ENCODE measurements at places on chromosomes 7 and 10. TPM values are rescaled to one million over a fixed set of nuclear protein-coding genes. Genes with fewer than 3 reads are reported as not detected.

NAPEPLD gene
- 5.0 TPM for total RNA-seq

ZNF33A gene
- 26.4 TPM for total RNA-seq

SYNPO2L gene
- total RNA-seq: not detected

MYL7 gene
- not detected for total RNA-seq

CALY gene
- not detected for total RNA-seq

AKR1C8 gene
- total RNA-seq: 0.38 TPM

HIF1AN gene
- 57.6 TPM for total RNA-seq

RPP38 gene
- 13.4 TPM for total RNA-seq

LLCFC1 gene
- not detected for total RNA-seq

CCL24 gene
- 1.1 TPM for total RNA-seq

SPDYE1 gene
- not detected for total RNA-seq

GRCh38 chr7:132656846-132657776 is 80.8 kb upstream of the PLXNA4 start:
- H3K27ac ChIP-seq: peak overlapping the region; percentile 69
- H3K4me1 ChIP-seq: peaks cover 37% of the 10 kb centered on the region
- no peaks in the 10 kb centered on the region for H3K36me3 ChIP-seq

DNA sequence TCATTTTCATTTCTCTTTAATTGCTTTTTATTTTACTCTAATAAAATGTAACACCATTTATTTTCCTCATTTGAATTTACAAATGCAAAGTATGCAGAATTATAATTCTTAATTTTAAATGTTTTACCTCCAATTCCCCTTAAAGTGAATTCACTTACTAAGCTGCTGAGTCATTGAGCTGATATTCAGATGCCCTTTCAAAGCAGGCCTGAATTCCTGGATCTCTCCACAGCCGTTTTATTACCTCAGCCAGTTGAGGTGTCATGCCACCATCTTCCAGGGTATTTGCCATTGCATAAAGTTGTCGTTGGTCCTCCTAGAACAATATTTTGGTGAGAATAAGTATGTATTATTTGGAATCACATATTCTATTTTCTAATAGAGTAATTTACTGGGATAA is 33.2 kb downstream of the GNAT3 start:
- H3K4me3 ChIP-seq: no peak overlapping the region
- H3K36me3 ChIP-seq: no peaks in the 10 kb centered on the region
- H3K27ac ChIP-seq: no peak overlapping the region
- no peaks in the 10 kb centered on the region for H3K4me1 ChIP-seq

DNA sequence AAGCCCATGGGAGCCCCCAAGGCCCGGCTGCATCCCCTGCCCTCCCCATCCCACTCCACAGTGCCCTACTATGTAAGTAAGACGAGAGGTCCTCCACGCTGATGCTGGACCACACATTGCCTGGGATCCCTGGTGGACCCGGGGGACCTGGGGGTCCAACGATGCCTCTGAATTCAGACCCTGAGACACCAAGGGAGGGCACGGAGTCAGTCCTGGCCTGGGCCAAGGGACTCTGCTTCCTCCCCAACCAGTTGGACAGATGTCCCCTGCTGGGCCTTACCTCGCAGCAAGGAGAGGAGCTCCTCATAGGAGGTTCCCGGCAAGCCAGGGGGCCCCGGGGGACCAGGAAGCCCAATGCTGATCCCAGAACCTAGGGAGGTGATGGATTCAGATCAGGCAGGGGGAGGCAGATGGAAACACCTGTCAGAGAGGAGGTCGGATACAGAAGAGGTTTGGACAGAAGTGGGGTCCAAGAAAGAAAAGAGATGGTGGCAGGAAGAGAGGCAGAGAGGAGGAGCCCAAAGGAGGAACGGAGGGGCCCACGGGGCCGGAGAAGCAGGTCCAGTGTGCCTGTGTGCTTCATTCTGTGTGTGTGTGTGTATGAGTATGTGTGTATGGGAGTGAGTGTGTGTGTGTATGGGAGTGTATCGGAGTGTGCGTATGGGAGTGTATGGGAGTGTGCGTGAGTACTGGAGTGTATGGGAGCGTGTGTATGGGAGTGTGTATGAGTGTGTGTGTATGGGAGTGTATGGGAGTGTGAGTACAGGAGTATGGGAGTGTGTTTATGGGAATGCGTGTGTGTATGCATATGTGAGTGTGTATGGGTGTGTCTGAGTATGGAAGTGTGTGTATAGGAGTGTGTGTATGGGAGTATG is 50.2 kb downstream of the COL17A1 start:
- H3K27ac ChIP-seq: no peak overlapping the region
- H3K27me3 ChIP-seq: no peaks in the 10 kb centered on the region
- no peak for DNase-seq

DNA sequence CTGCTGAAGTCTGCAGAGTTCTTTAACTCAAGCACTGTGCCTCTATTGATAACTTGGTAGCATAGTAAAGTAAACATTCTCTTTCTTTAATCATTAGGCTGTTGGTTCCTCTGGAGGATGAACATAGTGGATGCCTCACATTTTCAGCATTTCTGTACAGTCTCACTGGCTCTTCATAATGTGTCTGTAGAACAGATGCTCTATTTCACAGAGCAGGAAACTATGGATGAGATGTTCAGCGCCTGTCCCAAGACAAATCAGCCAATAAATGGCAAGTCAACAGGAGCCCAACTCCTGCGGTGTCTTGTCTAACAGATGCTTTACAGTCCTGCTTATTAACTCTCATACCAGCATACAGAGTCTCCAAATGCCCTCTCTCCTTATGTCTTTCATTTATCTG is 36.5 kb downstream of the NRBF2 start:
- H3K27me3 ChIP-seq: no peaks in the 10 kb centered on the region
- no peak for DNase-seq
- peak overlapping the region; percentile 89 for H3K27ac ChIP-seq
- peaks cover 59% of the 10 kb centered on the region for H3K4me1 ChIP-seq
- peaks cover 29% of the 10 kb centered on the region for H3K36me3 ChIP-seq
- H3K4me3 ChIP-seq: no peak overlapping the region

- no peak overlapping the region for H3K27ac ChIP-seq
- peaks cover 8% of the 10 kb centered on the region for H3K4me1 ChIP-seq
- H3K27me3 ChIP-seq: no peaks in the 10 kb centered on the region
- H3K4me3 ChIP-seq: no peak overlapping the region
- no peaks in the 10 kb centered on the region for H3K36me3 ChIP-seq
- DNase-seq: no peak
Measured at GRCh38 chr7:45685619-45686240, 111.6 kb downstream of the ADCY1 start.

- H3K27ac ChIP-seq: no peak overlapping the region
- H3K36me3 ChIP-seq: peaks cover 10% of the 10 kb centered on the region
- H3K4me3 ChIP-seq: no peak overlapping the region
Measured at GRCh38 chr7:72753781-72754180, 74.2 kb downstream of the TYW1B start.

DNA sequence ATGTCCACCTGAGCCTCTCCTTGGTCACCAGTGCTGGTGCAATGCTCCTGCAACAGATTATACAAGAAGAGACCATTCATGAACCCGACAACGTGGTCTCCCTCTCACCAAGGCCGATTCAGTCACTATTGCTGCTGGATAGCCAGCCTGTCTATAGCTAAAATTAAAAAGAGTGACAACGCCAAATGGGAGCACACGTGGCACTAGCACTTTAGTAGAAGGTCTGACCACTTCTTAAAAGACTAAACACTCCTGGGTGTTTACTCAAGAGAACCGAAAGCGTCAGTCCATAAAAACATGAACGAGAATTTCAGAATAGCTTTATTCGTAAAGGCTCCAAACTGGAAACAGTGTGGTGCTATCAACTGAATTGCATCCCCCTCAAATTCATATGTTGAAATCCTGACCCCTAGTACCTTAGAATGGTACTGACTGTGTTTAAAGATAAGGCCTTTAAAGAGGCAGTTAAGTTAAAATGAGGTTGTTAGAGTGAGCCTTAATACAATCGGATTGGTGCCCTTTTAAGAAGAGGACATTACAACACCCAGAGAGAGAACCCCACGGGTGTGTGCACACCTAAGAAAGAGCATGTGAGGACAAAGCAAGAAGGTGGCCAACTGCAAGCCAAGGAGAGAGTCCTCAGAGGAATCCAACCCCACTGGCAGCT is 4.4 kb upstream of the GALNTL5 start:
- H3K4me3 ChIP-seq: no peak overlapping the region
- H3K4me1 ChIP-seq: no peaks in the 10 kb centered on the region
- H3K27me3 ChIP-seq: peaks cover 7% of the 10 kb centered on the region
- DNase-seq: no peak
- H3K36me3 ChIP-seq: no peaks in the 10 kb centered on the region
- no peak overlapping the region for H3K27ac ChIP-seq

DNA sequence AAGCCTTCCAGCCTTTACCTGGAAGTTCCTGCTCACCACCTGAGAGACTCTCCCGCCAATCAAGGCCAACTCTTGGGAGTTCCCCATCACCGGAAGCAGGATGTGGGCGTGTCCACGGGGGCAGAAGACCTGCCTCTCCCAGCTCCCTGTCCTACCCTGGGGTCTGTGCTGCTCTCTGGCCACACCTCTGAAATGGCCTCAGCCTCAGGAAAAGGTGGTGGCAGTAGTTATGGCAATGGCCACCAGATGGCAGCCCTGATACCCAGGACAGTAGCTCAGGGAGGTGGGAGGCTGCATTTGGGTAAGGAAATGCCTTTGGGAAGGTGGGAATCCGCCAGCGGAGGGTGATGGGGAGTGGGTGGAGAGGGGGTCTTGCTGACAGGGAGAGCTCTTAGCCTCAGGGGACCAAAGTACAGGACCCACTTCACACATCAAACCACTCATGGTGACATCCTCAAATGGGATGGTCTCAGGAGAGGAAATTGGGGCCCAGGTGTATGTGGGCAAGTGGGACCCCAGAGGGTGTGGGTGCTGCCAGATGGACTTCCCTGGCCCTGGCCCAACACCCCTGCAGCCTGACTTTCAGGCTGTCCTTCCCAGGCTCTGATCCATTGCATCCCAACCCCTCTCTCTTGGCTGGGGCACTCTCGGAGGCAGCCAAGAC is 33.9 kb downstream of the KAZALD1 start:
- H3K27me3 ChIP-seq: peaks cover 46% of the 10 kb centered on the region
- H3K27ac ChIP-seq: no peak overlapping the region
- no peak overlapping the region for H3K4me3 ChIP-seq
- H3K36me3 ChIP-seq: no peaks in the 10 kb centered on the region

- H3K27ac ChIP-seq: no peak overlapping the region
- peaks cover 7% of the 10 kb centered on the region for H3K36me3 ChIP-seq
- no peak for DNase-seq
- H3K4me3 ChIP-seq: no peak overlapping the region
Measured at GRCh38 chr7:94053532-94053931, 49.4 kb upstream of the BET1 start.

DNA sequence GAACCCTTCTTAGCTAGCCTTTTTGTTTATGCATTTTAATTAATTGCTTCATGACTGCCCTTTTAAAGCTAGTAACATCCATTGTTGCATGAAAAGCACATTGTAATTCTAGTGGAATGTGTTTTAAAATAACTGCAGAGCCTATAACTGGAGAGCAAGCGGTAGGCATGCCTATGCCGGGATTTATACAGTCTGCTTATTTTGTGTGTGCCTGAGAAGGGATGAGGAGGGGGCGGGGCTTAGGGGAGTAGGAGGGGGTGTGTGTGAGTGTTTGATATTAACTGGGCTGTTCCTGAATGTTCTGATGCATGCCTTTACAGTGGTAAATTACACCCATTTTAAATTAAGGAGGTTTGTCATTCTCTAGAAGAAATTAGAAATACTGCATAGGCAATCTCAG is 208.1 kb downstream of the TCF7L2 start:
- H3K4me3 ChIP-seq: no peak overlapping the region
- peaks cover 5% of the 10 kb centered on the region for H3K36me3 ChIP-seq
- DNase-seq: no peak
- no peak overlapping the region for H3K27ac ChIP-seq
- no peaks in the 10 kb centered on the region for H3K4me1 ChIP-seq
- H3K27me3 ChIP-seq: no peaks in the 10 kb centered on the region

- no peak for DNase-seq
- no peaks in the 10 kb centered on the region for H3K4me1 ChIP-seq
- H3K27ac ChIP-seq: no peak overlapping the region
- no peak overlapping the region for H3K4me3 ChIP-seq
Measured at GRCh38 chr10:30863516-30864210, 168.0 kb downstream of the ZNF438 start.

GRCh38 chr7:93883078-93883916 is 7.3 kb downstream of the TFPI2 start:
- no peak overlapping the region for H3K4me3 ChIP-seq
- H3K27ac ChIP-seq: no peak overlapping the region
- H3K36me3 ChIP-seq: no peaks in the 10 kb centered on the region
- H3K27me3 ChIP-seq: peaks cover 37% of the 10 kb centered on the region
- no peaks in the 10 kb centered on the region for H3K4me1 ChIP-seq
- no peak for DNase-seq

- no peak overlapping the region for H3K4me3 ChIP-seq
- peaks cover 31% of the 10 kb centered on the region for H3K4me1 ChIP-seq
- H3K27ac ChIP-seq: no peak overlapping the region
- peaks cover 12% of the 10 kb centered on the region for H3K36me3 ChIP-seq
Measured at GRCh38 chr10:113097036-113097435, 147.0 kb downstream of the TCF7L2 start.

DNA sequence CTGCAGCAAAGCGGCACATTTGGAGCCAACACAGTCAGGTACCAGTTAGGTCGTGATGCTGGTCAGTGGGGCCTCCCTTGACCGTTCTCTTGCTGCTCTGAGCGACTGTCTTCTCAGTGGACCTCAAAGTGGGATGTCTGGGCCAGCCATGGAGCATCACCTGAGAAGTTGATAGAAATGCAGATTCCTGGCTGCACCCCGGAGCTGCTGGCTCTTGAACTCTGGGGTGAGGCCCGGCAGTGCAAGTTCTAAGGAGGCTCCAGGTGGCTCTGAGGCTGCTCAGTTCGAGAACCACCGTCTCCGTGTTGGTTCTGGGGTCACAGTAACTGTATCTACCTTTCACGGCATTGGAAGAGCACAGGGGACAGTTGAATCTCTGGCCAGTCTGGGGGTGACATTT is 147.5 kb downstream of the WDR37 start:
- DNase-seq: no peak
- no peak overlapping the region for H3K4me3 ChIP-seq

DNA sequence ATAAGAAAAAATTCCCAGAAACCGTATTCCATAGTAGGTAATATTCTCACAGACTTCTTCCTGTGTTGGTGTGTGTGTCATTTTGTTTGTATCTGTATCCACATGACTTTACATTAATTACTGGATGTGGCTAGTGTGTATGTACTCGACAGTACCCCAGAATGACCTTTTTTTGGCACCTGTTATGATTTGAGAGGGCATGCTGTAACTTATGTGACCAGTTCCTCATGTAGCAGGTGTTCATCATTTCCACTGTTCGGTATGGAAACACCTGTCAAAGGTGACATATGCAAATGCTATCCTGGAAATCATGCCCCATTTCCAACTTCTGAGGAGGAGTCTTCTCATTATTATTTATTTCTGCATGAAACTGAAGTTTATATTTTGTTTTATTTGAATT is 89.3 kb downstream of the ZMYND11 start:
- no peak overlapping the region for H3K27ac ChIP-seq
- DNase-seq: no peak
- H3K36me3 ChIP-seq: no peaks in the 10 kb centered on the region

DNA sequence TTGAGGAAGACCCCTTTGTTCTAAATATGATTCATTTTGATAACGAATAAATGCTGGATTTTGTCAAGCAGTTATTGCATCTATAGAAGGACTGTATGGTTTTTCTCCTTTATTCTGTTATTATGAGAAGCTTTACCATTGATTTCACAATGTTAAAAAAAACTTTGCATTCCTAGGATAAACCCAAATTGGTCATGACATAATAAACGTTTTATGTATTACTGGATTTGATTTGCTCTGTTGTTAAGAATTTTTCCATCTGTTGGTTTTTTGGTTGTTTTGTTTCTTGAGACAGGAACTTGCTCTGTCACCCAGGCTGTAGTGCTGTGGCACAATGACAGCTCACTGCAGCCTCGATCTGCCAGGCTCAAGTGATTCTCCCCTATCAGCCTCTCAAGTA is 2.2 kb upstream of the DNA2 start:
- H3K4me3 ChIP-seq: no peak overlapping the region
- no peaks in the 10 kb centered on the region for H3K27me3 ChIP-seq
- no peak for DNase-seq
- H3K36me3 ChIP-seq: no peaks in the 10 kb centered on the region

Data from natural killer cell treated with Interleukin-12 subunit alpha and Interleukin-12 subunit beta and Interleukin-15 and Interleukin-18, amount 100 ng/mL, for 72 hours (primary cell).